ENCODE measurements at places on chromosomes 12 and 14. TPM values are rescaled to one million over a fixed set of nuclear protein-coding genes. Genes with fewer than 3 reads are reported as not detected.

GRCh38 chr12:100919116-100919515 is 124.5 kb downstream of the ANO4 start:
- no peak for DNase-seq

The CEP170B gene
- 19.7 TPM for polyA plus RNA-seq

DNA sequence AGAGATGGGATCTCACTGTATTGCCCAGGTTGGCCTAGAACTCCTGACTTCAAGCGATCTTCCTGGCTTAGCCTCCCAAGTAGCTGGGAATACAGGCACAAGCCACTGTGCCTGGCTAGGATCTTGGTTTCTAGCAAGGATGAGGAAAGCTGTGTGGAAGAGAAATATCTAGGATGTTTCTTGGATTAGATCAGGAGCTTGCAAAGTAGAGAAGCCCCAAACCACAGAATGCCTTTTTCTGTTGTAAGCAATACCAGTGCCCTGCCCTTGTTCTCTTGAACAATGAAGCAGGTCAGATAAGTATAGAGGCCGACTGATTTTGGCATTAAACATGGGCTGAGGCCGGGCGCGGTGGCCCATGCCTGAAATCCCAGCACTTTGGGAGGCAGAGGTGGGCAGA is 44.3 kb upstream of the STRN3 start:
- no peak for DNase-seq

The KERA gene
- polyA plus RNA-seq, result not detected

DNA sequence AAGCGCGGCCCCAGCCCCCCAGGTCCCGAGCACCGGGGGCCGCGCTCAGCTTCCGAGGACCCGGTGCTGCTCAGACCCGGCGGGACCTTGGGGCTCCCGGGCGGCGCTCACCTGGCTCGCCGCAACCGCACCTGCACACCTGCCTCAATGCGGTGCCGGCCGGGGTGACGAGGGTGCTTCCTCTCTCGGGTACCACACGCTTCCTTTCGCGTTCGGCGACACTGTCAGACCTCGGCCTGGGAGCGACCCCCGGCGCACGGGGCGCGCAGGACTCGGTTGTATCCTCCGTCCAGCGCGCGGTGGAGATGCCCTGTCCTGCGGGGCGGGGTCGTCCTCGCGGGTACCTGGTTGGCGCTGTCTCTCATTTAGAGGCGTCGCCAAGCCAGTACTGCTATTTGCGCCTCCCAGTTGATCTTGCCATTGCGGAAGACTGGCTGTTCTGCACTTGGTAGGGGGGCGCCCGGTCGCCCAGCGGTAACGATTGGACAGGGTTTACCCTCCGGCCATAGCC is 718 bp downstream of the PACS2 start:
- DNase-seq, result no peak

DNA sequence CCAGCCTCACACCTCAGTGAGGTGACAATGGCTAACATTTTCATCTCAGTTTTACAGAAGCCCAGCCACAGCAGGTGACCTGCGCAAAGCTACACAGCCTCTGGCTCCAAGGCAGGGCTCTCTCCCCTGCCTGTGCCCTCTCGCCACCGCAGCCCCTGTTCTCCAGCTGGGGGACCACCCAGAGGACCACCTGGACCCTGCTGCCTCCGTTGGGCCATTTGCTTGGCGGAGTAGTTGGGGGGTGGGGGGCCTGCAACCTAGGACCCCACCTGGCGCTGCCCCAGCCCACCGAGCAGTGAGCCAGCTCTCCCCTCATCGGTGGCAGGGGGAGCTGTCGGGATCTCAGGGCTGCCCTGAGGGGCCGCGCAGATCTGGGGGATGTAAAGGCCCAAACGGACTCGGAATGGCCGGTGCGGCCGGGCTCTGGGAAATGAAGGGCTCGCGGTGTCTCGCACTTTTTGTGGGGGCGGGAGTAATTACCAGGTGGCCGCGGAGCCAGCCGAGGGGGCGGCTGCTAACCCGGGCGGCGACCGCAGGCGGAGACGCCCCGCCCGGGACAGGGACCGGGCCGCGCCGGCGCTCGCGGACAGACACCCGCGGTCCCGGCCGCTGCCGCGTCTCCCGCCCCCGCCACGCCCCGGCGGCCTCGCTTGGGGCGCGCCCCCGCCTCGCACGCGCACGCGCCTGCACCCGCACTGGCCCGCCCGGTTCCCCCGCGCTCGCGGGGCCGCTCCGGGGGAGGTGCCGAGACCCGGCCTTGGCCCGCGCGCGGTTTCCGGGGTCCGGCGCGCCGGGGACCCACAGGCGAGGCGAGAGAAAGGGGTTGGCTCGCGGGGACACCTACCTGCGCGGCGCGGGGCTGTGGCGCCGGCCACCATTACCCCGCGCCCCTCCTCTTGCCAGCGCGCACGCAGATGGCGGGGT is 8.6 kb upstream of the GPR68 start:
- DNase-seq, result no peak

- DNase-seq, result no peak
Measured at GRCh38 chr12:96224219-96224615, 30.0 kb downstream of the ELK3 start.

The IQSEC3 gene
- 12.8 TPM for polyA plus RNA-seq

The PKP2 gene
- 21.7 TPM for polyA plus RNA-seq

DNA sequence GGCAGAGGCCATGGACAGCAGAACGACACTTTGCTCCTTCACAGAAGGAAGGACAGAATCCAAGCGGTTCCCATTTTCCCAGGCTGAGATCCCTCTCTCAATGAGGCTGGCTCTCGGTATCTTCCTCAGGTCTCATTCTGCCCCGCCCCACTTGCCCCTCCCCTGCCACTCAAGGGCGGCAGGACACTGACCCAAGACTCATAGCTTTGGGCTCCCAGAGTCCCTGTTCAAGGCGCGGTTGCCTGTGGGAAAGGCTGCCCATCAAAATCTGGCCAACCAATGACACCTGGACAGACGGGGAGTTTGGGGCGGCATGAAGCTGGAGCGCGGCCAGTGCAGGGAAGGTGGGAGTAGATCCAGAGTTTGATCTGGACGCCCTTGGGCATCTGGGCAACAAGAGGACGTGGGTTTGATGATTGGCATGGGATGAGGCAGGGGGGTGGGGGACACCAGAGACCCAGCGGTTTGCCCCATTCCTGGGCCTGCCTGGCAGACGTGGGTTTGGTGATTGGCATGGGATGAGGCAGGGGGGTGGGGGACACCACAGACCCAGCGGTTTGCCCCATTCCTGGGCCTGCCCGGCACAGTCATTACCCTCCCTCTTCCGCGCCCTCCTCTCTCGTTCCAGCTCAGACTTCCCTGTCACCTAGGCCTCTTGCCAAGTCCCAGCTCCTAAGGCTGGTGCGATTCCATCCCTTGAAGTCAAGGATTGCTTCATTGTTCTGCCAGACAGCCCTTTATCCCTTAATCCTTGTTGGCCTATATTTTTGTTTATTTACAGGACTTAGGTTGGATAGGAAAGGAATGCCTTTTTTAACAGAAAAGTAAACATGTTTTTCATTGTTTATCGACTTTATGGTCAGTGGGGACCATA is 92.1 kb downstream of the NINJ2 start:
- no peak for DNase-seq
